ENCODE measurements at places on chromosomes 16 and 17.

GRCh38 chr17:21058098-21058893 is 15.5 kb upstream of the USP22 start:
- DNase-seq, result no peak

GRCh38 chr17:36591434-36592315 is at the start of gene DHRS11:
Gene DHRS11 (plus strand): TSS chr17:36591879. CDS start chr17:36592010, 131 bp downstream.
- DNase-seq, result peak; percentile 37

- no peak for DNase-seq
Measured at GRCh38 chr17:48510381-48510760, 20.4 kb downstream of the HOXB1 start.

DNA sequence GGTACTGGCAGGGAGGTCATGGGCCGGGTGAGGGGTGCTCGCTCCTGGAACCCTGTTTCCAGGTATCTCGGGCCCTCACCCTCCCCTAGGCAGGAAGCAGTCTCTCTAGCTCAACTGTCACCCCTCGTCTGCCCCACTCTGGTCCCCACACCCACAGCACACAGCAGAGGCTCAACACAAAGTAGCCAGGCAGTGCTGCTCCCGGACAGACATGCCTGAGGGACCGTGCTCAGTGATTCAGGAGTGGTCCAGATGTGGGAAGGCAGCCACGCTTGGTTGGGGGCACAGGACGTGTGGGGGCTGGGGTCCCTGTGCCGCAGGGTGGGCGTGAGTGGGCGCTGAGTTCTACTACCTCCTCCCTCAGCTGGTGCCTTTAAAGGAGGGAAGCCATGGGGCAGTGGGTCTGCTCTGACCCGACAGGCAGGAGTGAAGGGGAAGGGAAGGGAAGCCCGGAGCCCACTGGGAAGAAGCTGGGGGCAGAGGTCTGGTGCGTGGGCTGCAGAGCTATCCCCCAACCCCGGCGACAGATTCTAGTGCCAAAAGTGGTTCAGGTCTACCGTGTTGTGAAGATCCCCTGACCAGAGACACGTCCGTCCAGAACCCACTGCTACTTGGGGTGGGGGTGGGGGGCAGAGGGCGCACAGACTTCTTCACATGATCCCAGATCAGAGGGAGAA is 11.8 kb downstream of the SLC16A3 start:
- DNase-seq, result no peak

- DNase-seq, result no peak
Measured at GRCh38 chr16:46850619-46851555, 19.9 kb upstream of the C16orf87 start.

GRCh38 chr16:69761983-69762813 is at the start of gene WWP2:
Gene WWP2 (plus strand): TSS chr16:69762332. CDS start chr16:69787011, 24,679 bp downstream.
- DNase-seq, result peak; percentile 76

- DNase-seq, result no peak
Measured at GRCh38 chr16:50812876-50813466, 71.1 kb downstream of the CYLD start.

GRCh38 chr16:74199066-74199841 is 97.4 kb upstream of the PSMD7 start:
- no peak for DNase-seq

DNA sequence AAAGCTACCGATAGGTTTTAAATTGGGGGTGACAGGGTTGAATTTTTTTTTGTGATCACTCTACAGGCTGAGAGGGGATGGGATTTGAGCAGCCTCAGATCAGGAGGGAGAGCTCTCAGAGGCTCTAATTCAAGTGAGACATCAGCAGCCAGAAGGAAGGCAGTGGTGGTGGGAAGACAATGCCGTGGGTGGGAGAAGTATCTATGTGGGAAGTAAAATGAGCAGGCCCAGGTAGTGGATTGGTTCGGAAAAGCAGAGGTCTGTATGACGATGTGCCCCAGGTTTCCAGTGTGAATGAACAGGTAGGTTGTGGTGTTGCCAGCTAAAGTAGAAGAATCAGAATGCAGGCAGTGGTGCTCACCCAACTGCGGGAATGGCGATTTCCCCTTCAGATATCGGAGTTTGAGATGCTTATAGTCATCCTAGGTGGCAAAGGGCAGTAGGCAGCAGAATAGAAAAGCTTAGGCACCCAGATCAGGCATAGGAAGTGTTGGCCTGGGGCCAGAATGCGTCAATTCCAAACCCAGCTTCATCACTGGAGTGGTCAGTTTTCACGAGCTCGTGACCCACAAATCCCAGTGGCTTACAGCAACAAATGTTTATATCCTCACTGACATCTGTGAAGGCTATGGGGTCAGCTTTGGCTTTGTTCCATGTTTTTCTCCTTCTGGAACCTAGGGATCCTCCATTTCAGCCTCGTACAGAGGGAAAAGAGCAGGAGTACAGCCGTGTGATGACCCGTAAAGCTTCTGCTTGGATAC is 24.0 kb downstream of the MEOX1 start:
- no peak for DNase-seq

DNA sequence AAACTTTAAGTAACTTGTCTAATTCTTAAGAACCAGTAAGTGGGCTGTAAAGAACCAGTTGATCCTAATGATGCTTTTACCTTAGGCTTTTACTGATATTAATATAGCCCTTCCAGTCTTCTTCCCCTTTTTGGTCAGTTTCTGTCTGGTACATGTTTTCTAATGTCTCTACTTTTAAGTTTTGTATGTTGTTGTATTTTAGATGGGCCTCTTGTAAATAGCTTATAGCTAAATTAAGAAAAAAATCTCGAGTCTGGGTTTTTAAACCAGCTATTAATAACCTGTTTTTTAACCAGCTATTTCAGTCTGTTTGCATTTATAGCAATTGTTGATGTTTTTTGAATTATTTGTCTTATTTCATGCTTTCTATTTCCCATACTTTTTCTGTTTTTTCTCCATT is 79.0 kb downstream of the PITPNC1 start:
- no peak for DNase-seq

- no peak for DNase-seq
Measured at GRCh38 chr16:7218936-7219335, 113.7 kb upstream of the RBFOX1 start.

GRCh38 chr17:8426094-8426720 is 9.5 kb upstream of the NDEL1 start:
- no peak for DNase-seq

DNA sequence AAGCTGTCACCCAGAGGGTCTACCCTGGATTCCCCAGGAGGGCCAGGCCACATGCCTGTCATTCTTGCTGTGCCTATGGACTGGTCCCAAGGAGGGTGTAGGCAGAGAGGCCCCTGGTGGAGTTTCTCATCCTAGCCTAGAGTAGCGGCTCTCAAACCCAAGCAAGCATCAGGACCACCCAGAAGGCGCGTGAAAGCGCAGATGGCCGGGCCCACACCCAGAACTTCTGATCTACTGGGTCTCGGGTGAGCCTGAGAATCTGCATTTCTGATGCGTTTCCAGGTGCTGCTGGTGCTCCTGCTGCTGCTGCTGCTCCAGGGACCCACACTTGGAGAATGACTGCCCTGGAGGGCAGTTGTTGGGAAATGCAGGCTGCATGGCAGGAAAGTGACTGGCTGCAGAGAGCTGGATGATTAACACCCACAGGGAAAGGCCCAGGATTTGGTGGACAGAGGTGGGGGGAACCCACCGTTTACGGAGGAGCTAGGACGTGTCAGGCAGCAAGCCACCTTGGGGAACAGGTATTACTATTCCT is 9.5 kb upstream of the OSGIN1 start:
- DNase-seq, result no peak

GRCh38 chr16:31664683-31665482 is 137.2 kb downstream of the AHSP start:
- no peak for DNase-seq

DNA sequence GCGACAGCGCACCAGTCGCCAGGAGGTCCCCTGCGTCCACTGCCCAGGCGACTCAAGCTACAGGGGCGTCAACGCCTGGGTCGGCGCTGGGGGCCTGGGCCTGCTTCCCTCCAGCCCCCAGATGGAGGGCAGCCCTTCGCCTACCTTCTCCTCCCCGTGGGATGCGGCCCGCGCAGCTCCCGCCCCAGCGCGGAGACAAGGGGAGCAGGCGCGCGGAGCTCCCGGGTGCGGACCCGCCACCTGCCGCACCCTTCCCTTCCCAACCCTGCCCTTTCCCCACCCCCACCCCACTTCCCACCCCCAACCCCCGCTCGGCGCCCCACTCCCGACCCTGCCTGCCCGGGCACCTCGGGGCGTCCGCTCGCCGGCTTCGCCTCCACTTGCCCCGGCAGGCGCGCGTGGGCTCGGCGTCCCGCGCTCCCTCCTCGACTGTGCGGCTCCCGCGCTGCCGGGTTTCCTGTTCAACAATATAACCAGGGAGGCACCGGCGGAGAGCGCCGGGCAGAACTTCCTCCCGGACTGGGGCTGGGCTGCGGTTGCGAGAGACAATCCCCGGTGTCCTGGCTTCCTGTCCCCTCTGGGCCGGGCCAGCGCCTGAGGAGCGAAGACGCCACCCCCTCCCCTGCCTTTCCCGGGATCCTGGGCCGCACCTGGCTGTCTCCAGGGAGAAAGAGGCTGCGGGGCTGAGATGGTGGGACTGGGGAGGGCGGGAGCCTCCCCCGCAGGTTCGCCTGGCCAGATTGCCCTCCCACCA is at the start of gene ARHGAP27:
Gene ARHGAP27, minus strand, starts transcription at position 466 of the 754 bp plus-strand sequence. CDS start 2,591 bp downstream, outside the sequence.
- DNase-seq, result no peak

DNA sequence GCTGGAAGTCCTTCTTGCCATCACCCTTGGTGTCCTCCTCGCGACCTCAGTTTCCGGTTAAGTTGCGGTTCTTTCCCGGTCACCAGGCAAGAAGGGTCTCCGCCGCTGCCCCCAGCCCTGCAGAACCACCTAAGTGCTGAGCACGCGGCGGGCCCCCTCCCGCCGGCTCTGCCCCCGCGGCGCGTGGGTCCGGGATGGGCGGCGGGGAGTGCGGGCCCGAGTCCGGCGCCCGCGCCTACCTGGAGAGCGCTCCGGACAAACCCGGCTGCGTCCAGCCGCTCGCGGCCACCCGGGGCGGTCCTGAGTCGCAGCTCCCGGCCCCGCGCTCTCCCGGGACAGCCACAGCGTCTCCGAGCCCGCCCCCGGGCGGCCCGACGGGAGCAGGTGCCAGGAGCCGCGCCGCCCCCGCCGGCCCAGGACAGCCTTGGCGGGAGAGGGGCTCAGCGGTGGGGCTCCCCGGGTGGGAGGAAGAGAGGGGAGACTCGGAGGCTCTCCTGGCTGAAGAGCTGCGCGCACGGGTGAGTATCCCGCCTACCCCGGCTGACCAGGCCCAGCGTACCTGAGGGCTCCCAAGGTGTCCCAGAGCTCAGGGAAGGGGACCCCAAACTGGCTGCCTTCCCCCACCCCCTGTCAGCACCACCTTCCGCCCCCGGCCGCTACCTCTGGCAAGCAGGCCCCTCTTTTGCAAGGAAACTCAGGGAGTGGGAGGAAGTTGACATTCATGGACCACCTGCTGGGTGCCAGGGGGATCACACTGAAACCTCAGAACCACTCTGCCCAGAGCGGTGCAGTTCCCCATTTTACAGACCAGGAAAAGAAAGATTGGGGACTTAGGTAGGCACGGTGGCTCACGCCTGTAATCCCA is 22.2 kb upstream of the C17orf113 start:
- no peak for DNase-seq

DNA sequence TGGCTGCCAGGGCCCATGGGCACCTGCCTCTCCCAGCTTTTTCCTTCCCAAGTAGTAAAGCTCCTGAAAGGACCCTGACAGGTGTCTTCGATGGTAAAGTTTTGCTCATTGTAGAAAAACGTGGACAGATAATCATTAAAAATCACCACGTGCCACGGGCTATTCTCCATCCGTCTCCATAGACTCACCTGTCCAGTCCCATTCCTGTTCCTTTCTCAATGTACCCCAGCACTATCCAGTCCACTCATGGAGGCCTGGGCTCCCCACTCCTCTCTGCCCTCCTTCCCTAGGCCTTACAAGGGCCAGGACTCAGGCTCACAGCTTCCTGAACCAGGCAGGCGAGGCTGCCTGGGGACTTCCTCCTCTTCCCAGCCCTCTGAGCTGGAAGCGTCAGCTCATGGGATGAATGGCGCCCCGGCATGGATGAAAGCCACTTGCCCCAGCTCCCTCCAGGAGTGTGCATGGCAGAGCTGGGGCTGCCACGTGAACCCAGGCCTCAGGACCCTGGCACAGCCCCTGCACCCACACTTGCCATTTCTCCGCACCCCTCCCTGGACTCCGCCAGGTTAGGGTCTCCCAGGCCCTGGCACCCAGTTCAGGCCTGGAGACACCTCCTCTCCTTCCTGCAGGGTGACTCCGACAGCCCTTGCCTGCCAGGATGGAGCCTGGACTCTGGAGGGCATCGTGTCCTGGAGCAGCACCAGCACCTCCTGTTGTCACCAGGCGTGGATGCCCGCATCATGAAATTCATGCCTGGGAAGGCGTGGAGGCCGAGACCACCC is 8.8 kb downstream of the CTRB1 start:
- no peak for DNase-seq

DNA sequence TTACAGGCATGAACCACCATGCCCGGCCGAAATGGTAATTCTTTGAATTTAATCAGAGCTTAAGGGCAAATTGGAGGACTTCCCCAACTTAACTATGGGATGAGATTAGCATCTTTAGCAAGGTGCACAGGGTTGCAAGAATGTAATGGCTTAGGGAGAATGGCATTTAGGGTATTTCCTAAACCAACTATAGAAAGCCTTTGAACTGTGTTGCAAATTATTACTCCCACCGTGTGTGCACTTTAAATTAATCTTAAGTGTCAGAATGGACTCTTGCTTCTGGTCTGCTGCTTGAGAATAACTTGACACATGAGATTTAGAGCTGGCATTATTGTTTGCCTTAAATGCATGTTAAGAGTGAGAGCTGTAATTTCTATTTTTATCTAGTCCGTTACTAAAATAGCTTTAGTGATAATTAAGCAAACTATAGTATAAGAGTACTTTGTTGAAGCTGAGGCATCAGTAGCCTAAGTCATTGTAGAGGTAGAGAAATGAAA is 59.8 kb downstream of the TUBD1 start:
- DNase-seq, result no peak
